Neural crest cell (in vitro differentiated cells): ENCODE measurements at places on chromosomes 7 and 10.

- DNase-seq: no peak
Observed at GRCh38 chr10:3525832-3526449, 259.1 kb downstream of the KLF6 start.

- DNase-seq: no peak
Observed at GRCh38 chr10:58645416-58646146, 132.9 kb downstream of the BICC1 start.

DNA sequence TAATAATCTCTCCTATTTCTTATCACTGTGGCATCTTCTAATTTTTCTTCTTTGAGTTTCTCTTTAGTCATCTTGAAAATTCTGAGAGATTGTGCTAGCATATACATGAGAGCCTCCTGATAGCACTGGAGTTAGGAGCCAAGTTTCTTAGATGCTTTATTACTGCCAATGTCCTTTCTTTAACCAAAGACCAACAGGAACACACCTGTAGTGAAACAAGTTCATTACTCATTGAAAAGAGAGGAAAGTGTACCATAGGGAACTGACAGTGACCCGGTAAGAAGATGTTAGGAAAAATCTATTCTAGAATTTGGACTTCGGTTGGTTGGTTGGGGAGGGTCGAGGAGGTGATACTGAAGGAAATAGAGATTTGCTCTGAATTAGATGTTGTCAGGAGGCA lies 27.1 kb upstream of the CD36 start:
- no peak for DNase-seq

- no peak for DNase-seq
Observed at GRCh38 chr10:77504873-77505257, 132.7 kb downstream of the KCNMA1 start.

DNA sequence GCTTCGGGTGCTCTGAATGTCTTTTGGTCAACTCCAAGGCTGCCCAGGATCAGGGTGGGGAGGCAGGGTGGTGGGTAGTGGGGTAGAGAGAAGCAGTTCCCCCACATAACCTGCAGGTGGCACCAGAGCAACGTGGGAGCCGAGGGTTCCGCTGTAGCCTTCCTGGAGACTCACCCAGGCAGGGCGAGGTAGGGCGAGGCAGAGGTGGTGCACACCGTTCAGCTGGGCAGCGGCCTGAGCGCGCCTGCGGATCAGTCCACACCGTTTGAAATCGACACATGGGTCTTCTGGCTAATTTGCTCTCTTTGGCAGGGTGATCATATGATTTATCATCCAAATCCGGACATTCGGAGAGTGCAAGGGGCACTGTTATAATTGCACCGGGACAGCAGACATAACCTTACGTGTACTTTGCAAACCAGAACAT lies 41.4 kb upstream of the MAP3K8 start:
- DNase-seq: peak; percentile 82

DNA sequence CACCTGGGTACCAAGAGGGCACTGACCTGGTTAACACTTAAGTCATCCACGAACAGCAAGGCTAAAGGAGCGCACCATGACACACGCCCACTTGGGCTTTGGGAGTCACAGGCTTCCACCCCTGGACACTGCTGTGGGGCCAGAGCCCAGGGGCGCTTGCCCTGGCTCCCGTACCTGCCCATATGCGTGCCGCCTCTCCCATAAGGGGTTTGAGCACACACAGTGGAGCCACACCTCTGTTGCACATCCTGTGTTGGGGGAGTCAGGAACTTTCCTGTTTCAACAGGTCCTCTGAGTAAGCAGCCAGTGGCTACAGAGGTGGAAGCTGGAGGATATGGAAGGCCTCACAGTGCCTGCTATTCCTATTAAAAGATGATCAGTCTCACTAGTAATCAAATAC lies 152.0 kb downstream of the REEP3 start:
- no peak for DNase-seq

GRCh38 chr10:114779803-114780576 lies 41.6 kb upstream of the FHIP2A start:
- DNase-seq: no peak

DNA sequence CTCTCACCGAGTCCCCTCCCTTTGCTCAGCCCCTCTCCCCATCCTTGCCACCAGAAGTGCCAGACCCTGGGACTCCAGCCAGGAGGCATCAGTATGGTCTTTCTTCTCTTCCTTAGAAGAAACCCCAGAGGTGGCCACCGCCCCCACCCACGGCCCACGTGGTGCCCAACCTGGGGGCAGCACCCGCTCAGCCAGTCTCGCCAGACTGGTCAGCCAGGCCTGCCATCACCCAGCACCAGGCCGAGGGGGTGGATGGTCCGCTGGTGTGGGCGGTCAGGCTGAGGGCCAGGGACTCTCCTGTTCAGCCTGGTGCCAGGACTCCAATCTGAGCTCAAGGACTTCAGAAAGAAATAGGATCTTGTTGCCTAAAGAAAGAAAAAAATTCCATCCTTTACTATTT lies 5.8 kb upstream of the CLDN4 start:
- no peak for DNase-seq

- DNase-seq: peak; percentile 27
Observed at GRCh38 chr10:112689327-112690072, 242.5 kb downstream of the VTI1A start.

- no peak for DNase-seq
Observed at GRCh38 chr10:131144711-131145375, 166.7 kb downstream of the TCERG1L start.

- no peak for DNase-seq
Observed at GRCh38 chr10:99341860-99342490, 12.8 kb downstream of the CNNM1 start.
